ENCODE measurements at places on chromosomes 1 and 21.

DNA sequence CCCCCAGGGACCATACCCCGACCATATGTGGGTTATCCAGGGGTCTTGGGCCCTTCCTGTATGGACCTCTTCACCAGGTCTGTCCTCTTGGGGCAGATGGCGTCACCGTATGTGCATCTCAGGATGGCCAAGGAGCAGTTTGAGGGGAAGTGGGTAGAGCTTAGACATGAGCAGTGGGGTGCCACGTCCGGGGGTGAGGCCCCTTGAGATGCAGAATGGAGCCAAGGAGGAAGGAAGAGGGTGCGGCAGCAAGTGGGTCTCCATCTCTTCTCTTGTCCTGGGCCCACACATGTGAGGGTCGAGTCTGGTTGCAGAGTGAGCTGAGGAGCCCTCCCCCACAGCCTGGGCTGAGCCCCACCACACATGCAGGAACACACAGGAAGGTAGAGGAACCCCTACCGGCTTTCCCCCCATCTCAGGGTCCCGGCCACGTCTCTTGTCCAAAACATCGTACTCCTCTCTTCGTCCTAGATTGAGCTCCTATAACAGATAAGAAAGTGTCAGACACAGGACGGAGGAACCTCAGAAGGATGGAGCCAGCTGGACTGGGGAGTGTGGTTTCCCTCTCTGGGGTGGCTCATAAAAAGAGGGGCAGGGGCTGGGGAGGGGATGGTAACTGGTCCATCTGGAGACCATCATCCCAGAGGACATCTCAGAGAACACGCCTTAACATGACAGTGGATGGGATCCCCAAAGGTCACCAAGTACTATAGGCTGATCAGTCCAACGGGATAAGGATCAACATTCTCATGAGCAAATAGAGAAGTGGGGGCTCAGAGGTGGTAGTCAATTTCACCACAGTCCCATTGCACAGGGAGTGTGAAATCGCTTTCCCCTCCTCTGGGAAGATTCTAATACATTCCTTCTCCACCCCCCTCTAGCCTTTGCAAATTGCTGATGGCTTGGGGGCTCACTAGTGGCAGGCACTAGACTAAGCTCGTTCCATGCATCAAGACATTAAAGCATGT, 79.9 kb downstream of the CD247 start:
- no peak for DNase-seq

- peak; percentile 27 for DNase-seq
These were observed 19.0 kb upstream of the SLC6A9 start for GRCh38 chr1:44050261-44050660.

- DNase-seq: no peak
These were observed 11.2 kb downstream of the KIFAP3 start for GRCh38 chr1:170063109-170063826.

DNA sequence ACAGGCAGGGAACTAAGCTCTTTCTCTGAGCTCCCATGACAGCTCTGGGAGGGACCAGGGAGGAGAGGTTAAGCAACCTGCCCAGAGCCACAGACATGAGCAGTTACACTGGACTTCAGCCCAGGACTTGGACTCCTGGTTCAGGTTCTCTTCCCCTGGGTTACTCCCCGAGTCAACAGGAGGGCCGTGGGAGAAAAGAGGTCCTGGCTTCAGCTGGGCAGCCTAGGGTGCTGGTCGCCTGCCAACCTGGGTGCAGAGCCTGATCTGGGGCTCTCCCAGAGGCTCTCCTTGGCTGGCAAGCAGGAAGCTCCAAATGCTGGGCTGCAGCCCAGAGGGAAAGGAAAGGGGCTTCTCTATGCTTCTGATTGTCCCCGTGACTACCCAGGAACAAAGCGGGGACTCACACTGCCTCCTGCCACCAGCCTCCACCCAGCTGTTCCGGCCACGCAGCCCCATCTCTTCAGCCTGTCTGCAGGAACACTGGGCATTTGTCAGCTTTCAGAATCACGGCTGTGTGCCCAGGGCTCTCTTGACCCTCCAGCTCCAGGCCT, 141.8 kb downstream of the HIVEP3 start:
- DNase-seq: no peak

DNA sequence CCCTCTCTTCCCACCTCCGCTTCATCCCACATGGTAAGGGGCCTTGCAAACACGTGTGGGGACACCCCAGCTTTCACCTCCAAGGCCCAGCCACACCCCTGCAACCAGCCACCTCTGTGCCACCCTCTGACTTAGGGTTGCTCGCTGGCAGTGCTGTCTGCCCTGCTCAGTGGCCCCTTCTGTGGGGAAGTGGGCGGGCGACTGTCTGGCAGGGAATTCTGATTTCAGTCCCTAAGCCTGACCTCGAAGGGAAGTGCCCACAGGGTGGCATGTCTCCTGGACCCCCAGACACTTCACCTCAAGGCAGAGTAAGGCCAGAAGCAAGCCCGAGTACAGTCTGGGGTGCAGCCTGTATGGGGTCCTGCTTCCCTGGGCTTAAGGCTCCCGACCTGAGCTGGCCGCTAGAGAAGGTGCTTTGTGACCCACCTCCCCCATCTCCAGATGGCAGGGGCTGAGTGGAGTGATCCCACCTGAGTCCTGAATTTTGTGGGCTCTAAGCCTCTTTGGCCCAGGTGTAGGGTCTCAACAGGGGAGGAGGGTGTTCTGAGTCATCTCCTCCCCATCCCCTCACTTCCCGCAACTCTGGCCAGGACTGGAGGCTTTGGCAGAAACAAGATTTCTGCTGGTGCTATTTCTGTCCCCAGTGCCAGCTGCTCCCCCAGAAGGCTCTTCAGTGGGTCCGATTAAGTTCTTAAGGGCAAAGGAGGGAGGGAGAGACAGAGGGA, 7.0 kb downstream of the RD3 start:
- no peak for DNase-seq

DNA sequence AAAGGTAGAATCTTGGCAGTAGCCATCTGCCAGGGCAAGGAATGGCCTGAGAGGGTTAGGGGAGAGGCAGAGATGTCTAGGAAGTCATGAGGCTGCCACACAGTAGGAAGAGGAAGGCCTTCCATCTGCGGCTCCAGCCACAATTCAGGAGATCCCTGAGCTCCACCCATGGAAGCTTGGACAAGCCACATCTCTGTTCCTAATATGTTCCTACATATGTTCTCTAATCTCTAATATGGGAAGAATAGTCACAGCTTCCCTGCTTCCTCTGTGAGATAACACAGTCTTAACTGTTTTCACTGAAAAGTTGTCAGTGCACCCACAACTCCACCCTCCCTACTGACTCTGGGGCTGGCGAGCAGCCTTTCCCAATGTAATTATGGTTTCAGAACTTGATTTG, 109.5 kb downstream of the CDC7 start:
- no peak for DNase-seq

- peak; percentile 24 for DNase-seq
These were observed 47.6 kb upstream of the CD34 start for GRCh38 chr1:207958376-207959139.

- DNase-seq: peak; percentile 94
These were observed 70.3 kb downstream of the SERINC2 start for GRCh38 chr1:31483012-31483946.
